ENCODE measurements at places on chromosomes 12 and 14. TPM values are rescaled to one million over a fixed set of nuclear protein-coding genes. Genes with fewer than 3 reads are reported as not detected.

ABCC9 gene
- 14.1 TPM for total RNA-seq

EPYC gene
- total RNA-seq, result 0.47 TPM

WNT1 gene
- not detected for total RNA-seq

MYF6 gene
- not detected for total RNA-seq

HNF1A gene
- total RNA-seq, result not detected

NCKAP5L gene
- 28.2 TPM for total RNA-seq

DEPDC4 gene
- 1.8 TPM for total RNA-seq

BTBD6 gene
- 45.4 TPM for total RNA-seq

DNA sequence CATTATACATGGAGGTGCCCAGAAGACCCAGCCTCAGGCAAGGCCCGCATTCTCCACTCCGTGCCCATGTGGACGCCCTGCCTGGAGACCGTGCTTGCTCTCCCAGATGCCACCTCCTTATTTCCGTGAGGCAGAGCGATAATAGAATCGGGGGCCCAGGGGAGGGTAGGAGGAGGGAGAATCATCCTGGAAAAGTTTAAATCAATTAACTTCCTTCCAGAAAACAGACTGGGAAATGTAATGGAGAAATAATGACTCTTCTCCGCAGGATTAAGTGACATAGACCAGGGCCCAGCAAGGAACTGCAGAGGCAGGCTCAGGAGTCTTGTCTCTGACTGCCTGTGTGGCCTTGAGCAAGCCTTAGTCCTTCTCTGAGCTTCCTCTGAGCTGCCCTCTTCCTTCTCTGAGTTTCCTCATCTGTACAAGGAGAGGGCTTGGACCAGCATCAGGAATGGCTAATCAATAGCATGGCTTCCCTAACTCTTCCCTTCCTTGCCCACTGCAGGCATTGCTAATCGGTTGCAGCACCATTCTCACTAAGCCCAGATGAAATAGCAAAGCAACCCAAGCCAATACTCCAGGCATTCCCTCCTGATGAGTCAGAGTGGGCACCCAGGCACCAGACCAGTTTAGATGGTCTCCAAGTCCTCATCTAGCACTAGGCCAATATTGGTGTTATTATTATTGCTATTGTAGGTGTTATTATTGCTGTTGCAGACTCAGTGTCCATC, 11.3 kb upstream of the FAM222A start:
- DNase-seq, result no peak

- no peak for DNase-seq
Measured at GRCh38 chr14:22112004-22112403, 438.4 kb upstream of the OR4E1 start.

GRCh38 chr12:50186681-50187080, 19.5 kb upstream of the CERS5 start:
- DNase-seq, result no peak

DNA sequence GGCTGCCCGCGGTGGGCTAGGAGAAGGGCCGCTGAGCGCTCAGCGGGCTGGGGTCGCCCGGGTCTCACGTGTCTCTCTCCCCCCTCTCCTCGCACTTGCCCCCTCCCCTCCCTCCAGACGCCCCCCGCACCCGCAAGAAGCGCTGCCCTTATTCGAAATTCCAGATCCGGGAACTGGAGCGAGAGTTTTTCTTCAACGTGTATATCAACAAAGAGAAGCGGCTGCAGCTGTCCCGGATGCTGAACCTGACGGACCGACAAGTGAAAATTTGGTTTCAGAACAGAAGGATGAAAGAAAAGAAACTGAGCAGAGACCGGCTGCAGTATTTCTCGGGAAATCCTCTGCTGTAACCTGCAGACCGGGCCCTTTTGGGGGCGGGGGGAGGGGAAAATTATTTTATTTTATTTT, 314 bp upstream of the HOTAIR start:
- no peak for DNase-seq

DNA sequence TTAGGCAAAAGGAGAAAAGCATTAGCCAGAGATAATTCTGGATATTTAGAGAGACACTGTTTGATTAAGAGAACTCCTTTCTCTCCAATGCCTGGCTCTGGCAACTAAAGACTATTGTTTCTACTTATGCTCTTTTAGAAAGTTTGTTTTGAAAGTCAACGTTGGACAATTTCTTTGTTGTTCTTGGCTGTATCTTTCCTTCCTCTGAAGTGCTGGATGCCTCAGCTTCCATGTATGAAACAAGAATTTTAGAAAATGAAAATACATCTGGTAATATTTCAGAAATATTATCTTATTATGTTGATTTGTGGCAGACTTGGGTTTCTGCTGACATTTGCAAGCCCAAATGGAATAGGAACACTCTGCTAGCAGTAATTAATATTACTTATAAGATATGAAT, 382.6 kb downstream of the SNAPC1 start:
- DNase-seq, result no peak

- no peak for DNase-seq
Measured at GRCh38 chr12:44019118-44019517, 183.2 kb downstream of the TMEM117 start.

DNA sequence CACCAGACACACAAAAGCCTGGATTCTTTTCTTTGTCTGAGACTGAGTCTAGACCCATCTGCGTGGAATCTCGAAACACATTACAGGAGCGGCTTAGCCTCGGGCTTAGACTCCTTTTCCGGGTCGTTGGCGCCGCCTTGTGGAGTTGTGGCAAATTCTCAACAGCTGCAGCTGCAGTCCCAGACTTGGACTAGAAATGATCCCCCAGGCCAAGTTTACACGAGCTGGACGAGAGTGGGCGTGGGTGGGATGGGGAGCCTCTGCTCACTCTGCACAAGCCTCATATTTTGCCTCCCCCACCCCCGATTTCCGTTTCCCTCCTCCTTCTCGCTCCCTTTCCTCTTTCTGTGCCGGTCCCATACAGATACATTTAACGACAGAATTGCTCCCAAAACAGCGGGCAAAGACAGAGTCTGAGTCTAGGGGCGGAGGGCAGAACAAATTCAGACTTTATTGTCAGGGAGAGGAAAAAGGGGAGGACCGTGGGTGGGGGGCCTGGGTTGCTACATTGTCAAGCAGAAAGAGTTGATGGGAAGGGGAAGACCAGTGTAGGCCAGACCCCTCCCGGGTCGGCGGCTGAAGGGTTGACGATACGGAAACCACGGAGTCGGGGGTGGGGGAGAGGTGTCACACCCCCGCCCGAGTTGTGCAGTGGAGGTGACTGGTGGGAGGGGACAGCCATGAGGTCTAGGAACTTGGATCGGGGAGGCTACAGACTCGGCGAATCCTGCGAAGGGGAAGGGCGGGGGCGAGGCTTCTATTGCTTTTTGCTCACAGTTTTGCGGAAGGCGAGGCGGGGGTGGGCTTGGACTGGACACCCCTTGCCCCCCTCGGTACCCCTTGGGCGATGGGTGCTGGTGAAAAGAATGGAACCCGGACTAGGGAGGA, 4.7 kb upstream of the GPR84 start:
- DNase-seq, result peak; percentile 96

GRCh38 chr12:3376779-3377455, 114.1 kb upstream of the PRMT8 start:
- DNase-seq, result no peak

- no peak for DNase-seq
Measured at GRCh38 chr12:9731797-9732196, 1.1 kb downstream of the CLECL1 start.

DNA sequence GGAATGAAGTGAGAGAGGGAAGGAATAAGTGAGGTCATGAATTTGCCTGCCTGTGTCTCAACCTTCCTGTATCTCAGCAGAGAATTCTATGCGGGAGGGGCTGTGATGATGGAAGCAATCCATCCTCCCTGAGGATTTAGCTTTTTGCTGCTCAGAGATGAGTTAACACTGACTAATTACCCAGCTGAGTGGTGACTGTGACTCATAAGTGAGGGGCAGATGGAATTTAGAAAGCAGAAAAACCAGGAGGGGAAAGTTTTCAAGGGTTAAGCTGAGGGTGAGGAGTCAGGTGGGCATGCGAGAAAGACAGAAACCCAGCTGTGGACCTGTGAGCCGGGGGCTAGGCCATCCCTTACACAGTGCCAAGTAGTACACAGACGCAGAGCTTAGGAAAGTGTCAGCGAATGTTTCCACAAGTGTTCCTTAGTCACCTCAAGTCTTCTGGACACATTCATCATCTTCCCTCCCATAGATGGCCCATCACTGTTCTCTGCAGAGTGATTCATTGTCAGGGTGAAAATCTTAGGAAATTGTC, 277.9 kb downstream of the IPO8 start:
- no peak for DNase-seq

GRCh38 chr12:32139064-32139421, 32.4 kb downstream of the BICD1 start:
- no peak for DNase-seq

DNA sequence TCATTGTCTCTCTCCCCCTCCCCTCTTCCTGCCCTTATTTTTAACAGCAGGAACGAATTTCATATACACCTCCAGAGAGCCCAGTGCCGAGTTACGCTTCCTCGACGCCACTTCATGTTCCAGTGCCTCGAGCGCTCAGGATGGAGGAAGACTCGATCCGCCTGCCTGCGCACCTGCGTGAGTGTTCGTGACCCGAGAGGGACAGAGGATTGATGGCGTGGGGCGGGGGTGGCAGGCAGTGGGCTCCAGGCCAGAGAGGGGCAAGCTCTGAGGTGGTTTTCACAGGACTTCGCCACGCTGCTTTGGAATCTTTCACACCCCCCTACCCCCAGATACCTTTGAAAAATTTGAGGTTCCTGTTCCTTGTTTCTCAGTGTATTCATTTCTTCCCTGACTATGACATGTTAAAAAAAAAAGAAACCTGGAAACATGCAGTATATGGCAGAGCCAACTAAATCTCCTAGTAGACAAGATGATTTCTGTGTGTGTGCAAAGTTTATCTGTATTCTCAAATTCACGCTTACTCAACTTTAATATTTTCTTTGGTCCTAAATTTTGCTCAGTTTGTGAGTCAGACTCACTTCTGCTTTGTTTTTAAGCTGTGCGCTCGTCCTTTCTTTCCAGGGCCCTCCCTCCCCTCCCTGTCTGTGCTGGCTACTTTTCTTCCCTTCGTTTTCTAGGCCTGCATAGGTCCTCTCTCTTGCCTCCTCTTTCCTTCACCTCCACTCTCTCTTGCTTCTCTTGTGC, 103.1 kb downstream of the ETV6 start:
- no peak for DNase-seq

DNA sequence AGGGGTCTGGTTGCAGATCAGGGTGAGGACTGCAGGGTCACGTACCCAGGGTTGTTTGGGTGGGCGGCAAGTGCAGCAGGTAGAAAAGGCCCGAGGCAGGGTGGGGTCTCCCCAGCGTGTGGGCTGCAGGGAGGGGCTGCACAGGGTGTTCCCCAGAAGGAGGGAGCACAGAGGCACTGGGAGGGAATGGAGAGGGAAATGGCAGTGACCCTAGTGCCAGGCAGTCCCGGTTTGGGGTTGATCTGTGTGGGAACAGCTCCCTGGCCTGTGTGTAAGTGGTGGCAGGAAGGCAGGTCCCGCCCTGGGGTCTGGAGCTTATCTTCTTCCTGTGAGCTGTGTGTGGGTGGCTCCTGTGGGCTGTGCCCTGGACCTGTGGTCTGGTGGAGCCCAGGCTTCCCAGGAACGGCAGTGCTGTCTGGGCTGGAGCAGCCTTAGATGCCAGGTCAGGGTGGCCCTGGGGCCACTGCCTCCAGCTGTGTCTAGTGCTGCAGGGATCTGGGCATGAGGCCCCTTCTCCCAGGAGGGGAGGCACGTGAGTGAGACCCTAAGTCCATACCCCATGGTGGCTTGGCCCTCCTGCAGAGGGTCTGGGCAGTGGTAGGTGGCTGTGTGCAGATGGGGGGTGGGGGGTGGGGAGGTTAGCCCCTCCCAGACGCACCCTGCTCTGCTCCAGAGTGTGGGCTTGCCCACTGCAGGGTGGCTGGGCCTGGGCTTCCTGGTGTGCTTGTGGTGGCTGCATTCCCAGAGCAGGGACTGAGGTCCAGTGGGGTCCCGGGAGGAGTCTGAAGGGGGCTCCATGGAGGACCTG, 363.5 kb downstream of the TMEM121 start:
- DNase-seq, result peak; percentile 47

- DNase-seq, result peak; percentile 12
Measured at GRCh38 chr14:101503431-101504095, 57.7 kb upstream of the DIO3 start.

DNA sequence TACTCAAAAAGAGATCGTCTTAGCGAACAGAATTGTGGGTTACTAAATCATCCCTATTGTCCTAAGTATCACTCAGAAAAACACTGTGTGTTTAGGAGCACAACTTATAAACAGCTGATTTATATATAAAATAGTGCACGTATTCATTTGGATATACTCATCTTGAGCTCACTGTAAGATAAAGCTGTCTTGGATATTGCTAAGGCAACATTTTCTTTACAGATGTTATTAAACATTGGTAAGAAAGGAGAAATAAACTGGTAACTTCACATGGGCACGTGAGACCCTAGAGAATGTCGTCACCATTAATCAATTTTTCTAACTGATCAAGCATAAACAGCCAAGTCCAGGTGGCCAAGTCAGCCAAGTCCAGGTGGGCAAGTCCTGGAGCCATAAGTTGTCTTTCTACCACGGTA, 1.7 kb downstream of the PAWR start:
- no peak for DNase-seq

DNA sequence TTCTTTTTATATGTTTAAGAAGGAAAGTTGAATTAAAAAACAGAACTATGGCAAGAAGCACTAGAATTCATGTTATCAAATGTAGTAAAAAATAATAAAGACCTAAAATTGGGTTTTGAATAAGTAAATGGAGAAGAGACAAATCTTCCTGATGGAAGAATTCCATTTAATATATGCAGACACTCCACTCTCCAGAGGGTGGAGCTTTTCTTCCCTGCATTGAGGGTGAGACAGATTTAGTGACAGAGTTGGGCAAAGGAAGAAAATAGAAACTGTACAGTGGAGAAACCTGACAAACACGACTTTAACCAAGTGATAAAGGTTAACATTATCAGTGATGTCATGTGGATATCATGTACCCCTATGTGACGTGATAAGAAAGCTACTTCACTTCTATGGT, 217.6 kb downstream of the PRKD1 start:
- DNase-seq, result no peak

Measured in left lung (tissue), 14 donors.